ENCODE measurements at places on chromosomes 7 and 10.

GRCh38 chr10:133275684-133276092, 980 bp downstream of the ADAM8 start:
- no peak for DNase-seq

DNA sequence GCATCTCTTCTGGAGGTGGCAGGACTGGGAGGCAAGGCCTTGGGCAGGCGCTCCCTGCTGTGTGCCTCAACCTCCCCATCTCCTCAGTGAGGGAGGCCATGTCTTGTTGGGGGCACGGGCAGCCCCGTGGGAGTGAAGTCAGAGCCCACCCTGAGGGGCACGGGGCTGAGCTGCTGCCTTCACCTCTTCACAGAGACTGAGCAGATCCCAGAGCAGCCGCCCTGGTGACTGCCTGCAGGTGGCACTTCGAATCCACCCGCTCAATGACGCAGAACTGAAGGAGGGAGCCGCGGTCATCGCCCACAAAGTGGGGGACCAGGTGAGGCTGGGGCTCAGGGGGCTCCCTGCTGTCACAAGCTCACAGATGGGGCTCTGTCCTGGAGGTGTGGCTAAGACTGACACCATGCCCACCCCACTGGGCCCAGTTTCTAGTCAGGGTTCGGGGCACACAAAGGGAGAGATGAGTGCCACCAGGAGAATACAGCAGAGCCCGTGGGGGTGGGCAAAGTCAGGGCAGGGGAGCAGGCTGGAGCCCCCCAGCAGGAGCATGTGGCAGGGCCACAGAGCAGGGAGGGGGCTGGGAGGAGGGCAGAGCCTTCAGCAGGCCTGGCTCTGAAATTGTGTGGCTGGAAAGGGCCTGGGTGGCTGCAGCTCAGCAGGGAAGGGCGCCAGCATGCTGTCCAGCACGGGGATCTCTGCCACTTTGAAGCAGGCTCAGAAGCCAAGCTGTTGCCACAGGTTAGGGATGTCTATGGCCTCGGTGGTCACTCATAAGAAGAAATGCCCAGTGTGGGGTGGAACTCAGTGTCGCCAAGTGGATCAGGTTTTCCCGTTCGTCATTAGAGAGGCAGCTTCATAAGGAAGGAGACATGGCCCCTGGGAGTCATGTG, 18.8 kb upstream of the CHST12 start:
- no peak for DNase-seq

GRCh38 chr7:84025332-84025927, 169.2 kb downstream of the SEMA3A start:
- no peak for DNase-seq

DNA sequence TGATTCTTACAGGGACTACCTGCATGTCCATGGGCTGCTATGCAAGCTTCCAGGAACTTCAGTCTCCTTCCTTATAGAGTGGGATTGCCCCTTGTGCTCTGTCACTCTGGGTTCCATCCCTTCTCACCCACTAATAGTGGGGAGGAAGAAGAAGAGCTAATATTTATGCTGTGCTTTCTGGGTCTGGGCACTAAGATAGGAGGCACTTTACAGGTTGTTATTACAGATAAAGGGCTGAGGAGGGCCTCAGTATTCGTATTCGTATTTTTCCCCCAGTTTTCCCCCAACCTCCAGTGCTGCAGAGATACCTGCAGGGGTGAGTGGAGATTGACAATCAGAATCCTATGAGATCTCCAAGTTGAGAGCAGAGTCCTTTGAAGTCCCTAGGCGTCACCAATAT, 14.2 kb downstream of the HK1 start:
- no peak for DNase-seq

DNA sequence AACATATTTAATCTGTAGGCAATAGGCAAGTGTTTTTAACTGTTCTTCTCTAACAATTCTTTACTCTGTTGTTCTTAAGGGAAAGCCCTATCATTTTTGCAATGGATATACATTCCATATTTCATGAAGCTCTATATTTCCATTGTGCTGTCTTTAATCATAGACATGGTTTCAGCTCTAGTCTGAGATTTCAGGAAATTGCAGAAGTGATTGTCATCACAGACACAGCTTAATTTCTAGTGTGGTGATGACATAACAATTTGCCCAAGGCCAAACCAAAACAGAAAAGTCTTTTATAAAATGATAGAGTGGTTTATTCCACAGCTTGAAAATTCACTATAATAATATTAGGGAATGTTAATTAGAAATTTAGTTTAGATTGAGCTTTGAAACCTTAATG, 494.1 kb upstream of the SEMA3A start:
- no peak for DNase-seq

GRCh38 chr7:157745721-157746709, 409.2 kb downstream of the DNAJB6 start:
- no peak for DNase-seq

DNA sequence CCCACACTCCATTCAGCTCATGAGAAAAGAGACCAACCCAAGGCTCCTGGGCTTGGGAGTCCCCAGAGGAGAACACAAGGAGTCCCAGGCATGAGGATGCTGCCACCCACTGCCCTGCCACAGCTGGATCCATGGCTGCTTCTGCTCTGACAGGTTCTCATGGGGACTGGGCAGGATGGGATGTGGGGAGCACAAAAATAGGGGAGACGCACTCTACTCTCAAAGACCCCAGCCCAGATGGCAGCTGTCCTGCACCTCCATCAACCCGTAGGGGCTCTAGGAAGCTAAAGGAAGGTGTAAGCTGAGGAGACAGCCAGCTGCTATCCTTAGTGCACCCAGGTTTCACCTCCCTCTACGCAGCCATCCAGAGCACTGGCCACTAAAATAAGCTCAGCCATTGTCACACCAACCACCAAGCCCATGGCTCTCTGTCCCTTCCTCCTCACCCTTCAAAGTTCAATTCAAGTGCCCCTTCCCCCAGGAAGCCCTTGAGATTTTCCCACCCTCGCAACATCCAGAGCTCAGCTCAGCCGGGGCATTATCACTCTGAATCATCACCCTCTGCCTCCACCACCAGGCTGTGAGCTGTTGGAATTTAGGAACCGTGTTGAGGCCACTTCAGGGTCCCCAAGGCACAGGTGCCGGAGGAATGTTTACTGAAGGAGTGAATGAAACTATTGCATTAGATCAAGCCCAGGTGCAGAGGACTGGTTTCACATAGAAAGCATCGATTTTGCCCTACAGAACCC, 142.1 kb downstream of the GRID1 start:
- DNase-seq = no peak

DNA sequence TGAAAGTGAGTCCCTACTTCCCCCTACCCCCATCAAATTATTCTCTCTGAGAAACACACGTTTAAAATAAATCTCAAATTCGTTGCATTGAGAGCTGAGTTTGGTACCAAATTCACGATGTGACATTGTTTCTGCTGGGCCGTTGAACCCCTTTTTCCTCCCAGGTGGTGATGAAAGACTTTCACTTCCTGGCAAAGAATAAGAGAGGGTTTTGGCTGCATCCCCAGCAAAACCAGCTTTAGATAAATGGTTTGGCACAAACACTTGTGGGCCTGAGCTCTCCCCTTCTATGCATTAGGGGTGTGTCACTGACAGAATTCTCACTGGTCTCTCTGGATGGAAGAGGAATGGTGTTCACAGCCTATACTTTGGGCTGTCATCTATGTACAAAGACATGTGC, 8.8 kb upstream of the DNTT start:
- DNase-seq = no peak

DNA sequence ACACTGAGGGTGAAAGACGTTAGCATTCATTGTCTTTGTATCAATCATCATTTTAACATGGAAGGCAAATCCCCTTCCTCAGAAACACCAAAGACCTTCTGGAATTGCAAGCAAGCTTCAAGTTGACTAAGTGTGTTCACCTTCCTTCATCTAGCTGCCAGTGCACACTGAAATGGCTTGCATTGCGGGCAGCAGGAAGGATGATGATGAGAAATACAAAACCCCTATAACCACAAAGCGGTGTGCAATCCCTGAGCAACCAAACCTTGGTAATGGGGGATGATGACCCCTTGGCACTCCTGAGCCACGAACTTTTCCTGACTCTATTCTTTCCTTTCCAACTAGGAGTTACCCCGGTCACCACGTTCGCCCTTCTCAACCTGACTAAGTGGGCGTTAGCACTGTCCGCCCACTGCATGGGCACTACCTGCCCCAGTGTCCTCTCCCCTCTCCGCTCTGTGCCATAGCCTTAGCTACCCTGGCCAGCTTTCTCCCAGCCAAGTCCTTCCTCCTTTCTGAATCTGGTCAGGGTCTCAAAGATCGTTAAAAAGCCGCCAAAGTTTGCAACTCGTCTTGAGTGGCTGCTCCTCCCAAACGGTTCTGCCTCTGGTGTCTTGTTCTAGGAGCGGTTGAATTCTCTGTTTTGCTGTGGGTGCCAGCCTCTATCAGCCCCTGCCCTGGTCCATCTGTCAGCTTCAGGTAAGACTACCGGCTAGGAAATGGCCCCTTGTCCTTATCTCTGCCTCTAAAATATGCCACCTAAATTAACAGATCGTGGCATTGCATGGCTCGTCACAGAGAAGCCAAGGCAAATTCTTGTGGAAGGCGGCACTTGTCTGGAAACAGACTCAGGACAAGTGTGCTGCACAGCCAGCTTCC, 586 bp upstream of the AOC1 start:
- DNase-seq = no peak

DNA sequence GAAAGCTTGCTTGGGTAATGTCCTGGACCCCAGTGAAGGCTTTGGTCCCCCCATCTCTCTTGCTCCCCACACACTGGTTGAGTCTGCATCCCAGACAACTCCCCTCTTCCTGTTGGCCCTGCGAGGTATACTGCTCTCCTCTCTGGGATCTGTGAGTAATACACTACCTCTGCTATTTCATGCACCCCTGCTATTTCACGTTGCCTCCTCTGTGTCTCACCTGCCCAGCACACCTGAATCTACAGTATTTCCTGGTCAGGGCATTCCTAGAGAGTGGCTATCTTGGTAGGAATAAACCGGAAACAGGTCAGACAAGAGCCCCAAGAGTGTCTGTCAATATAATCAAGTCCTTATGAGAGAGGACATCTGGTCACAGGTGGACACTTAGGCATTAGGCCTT, 114.3 kb upstream of the ODAD2 start:
- DNase-seq = no peak

DNA sequence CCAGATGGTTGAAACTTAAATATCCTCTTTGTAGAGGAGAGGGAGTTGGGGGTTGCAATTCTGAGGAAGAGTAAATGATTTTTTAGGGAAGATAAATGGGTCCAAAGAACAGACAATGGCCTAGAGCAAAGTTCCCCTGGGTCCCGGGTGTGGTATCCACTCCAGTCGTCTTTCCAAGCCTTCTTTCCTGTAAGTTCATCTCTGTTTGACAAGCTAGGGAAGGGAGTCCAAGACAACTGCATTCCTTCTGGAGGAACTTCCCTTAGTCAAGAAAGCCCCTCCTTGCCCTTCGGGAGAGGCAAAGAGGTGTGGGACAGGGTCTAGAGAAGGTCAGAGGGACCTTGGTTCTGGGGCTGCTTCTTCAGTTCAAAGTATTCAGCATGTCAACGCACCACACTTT, 33.4 kb downstream of the C10orf71 start:
- DNase-seq = no peak

DNA sequence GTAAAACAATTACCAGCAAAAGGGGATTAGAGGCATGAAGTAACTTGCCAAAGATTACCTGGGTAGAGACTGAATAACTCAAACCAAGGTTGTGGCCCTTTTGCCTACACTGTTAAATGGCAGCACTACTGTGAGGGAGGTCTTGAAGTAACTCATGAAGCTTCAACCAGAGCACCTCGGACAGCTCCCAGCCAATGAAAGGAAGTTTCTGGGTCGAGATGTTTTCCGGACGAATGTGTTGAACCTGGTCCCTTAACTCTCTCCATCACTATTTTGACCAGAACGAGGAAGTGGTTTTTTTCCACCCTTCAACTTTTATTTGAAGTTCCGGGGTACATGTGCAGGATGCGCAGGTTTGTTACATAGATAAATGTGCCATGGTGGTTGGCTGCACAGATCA, 133.6 kb upstream of the PRKCQ start:
- no peak for DNase-seq

GRCh38 chr7:116949941-116950801, 3.1 kb upstream of the ST7 start:
- DNase-seq = no peak

- DNase-seq = no peak
Observed at GRCh38 chr10:69323622-69324021, 45.3 kb downstream of the HK1 start.

DNA sequence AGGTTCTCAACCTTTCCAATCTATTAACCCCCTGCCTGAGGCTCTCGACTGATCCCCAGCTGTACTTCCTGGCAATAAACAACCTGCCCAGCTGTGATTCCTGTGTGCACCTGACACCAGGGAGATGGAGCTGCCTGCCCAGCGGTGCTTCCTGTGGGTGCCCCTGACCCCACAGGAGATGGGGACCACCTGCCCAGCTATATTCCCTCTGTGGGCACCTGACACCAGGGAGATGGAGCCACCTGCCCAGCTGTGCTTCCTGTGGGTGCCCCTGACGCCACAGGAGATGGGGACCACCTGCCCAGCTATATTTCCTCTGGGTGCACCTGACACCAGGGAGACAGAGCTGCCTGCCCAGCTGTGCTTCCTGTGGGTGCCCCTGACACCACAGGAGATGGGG, 184.0 kb downstream of the DIP2C start:
- no peak for DNase-seq

GRCh38 chr7:2087744-2088143, 145.0 kb downstream of the MAD1L1 start:
- no peak for DNase-seq

Data from activated CD8-positive, alpha-beta memory T cell treated with anti-CD3 and anti-CD28 coated beads for 4 hours (primary cell).